ENCODE measurements at places on chromosomes 6 and 20.

GRCh38 chr6:13428583-13429405 is 58.6 kb downstream of the GFOD1 start:
- DNase-seq, result no peak

DNA sequence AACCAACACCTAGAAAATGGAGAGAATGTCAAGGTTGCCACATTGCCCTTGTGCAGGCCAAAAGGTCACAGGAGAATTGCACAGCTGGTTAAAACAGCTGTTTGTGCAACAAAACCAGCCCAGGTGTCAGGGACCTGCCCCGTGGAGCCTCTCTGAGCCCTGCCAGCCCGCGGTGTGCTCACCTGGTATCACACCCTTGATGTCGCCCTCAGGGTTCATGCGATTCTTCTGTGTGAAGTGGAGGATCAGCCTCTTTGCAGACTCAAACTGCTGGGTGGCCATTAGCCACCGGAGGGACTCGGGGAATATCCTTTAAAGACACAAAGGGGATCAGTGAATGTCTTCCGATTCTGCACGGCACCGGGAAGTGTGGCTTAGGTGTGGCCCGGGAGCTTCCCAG is 39.2 kb downstream of the PSMG4 start:
- DNase-seq, result no peak

DNA sequence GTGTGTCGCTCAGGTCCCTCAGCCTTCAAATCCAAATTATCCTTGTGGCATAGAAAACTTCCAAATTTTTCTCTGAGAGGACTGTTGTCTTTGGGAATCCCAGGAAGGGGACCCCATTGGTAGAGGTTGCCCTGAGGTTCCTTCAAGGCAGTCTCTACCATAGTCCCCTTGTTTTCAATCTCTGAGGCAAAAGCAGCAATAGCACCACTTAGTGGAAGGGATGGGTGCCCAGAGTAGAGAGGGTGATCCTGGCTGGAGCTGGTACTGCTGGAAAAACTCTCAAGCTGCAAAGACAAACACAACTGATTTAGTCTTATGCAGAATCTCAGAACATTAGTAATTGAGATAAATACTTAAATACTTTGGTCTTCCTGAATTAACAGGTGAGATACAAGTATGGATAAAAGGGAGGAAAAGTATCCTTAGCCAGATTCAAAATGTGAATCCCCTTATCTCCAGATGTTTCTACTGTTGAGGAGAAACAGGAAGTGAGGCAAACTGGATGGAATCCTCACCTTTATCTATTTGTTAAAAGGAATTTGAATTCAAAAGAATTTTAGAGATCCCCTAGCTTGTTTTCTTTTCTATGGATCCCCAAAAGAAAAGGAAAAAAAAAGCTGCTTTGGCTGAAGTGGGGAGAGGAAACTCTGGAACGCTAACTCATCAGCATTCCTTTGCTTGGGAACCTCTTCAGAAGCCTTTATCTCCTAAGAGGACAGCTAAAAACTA is 13.4 kb downstream of the ZNF318 start:
- no peak for DNase-seq

DNA sequence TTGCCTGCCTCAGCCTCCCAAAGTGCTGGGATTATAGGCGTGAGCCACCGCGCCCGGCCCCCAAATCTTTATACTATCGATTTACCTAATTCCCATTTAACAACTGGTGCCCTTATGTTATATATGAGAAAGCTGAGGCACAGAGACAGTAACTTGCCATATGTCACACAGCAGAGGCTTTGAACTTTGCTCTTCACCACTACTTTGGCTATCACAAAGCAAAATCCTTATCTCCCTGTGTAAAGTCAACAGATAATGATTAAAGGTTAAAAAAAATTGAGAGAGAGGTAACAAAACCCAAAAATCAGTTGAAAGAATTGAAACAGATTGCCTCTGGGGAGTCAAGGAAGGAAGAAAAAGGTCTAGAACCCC is 22.3 kb downstream of the ILRUN start:
- no peak for DNase-seq

- DNase-seq, result no peak
Observed at GRCh38 chr6:126945812-126946360, 172.6 kb upstream of the RSPO3 start.

DNA sequence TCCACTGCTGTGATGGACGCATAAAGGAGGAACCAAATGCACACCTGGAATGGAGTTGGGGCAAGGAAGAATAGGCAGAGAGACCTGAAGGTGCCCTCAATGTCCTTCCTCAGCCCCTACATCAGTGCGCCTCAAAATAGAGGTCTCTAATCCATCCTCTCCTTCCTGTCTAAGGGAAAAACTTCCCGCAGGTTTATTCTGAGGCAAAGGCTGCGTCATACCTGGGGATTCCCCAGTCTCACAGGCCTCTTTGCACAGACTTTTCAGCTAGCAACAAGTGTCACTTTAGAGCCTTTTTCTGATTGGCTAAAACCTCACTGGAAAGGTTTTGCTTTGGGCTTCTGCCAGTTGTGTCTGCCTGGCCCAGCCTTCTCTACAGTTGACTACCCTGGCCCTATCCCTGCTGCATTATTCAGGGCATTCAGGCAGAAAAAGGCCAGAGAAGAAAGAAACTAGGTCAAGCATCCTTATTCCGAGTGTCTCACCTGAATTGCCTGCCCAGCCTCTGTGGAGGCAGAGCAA is 1.8 kb upstream of the HLA-DQB1 start:
- peak; percentile 19 for DNase-seq

DNA sequence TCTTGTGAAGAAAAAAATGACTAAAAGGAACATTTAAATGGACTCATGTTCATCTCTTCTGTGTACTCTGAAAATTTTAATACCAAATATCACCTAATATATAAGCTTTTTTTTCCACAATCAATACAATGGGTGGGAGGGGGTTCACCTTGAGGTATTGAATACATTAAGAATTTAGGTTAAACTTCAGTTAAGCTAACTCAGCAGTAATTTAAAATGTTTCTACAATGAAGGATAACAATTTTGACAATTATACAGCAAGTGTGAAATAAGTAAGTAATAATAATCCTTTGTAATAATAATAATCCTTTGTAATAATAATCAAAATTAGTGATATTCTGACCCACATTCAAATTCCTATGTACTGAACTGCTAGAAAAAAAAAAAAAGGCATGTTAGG is 136.0 kb downstream of the PRKN start:
- no peak for DNase-seq

DNA sequence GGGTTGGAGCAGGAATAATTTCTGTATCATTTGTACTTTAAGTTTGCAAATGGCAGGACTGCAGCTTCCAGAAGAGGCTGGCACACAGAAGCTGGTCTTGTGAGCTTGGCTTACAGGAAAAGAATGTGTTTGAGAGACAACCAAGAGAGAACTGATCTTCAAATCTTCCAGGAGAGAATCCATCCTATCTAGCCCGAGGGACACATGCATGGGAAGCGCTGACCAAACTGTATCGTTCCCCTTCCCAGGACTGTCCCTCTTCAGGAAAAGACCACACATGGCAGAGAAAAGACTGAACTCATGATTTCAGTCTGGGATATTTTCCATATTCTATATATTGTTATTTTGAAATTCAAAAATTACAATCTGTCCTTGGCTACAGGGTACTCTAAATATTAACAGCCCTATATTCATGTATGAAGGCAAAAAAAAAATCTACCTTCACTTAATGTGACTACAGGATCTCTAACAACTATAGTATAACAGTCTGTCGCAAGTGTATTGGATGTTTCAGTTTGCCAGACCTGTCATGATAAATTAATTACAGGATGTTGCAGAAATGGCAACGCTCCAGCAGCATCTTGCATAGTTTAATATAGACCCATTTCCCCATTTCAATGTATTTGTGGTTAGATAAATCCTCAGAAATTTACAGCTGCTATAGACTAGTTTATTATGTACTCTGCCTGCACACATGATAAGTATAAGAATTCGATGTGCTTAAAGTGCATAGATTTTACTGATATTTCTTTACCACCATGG is 99.4 kb downstream of the MYB start:
- DNase-seq, result no peak

DNA sequence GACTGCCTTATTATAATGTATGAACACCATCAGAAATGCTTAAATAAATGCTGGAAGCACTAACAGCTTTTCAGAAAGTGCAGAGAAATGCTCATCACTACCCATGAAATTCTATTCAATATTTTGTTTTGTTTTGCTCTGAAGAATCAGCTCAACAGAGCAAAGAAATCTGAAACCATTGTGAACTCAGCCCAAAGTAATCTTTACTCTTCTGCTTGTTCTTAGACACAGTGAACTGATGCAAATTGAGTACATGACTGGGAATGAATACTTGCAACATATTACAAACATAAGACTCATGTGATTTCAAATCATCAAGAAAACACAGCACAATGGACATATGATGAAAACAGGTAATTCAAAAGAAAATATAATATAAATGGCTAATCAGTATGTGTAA is 404.6 kb upstream of the OPRM1 start:
- DNase-seq, result no peak

GRCh38 chr6:19632230-19632629 is 204.9 kb upstream of the ID4 start:
- DNase-seq, result no peak

- no peak for DNase-seq
Observed at GRCh38 chr6:73041051-73041450, 184.2 kb downstream of the KHDC1L start.

- DNase-seq, result peak; percentile 74
Observed at GRCh38 chr6:34196116-34196832, 40.4 kb upstream of the HMGA1 start.

GRCh38 chr20:1790386-1790785 is 104.8 kb upstream of the SIRPA start:
- DNase-seq, result no peak

DNA sequence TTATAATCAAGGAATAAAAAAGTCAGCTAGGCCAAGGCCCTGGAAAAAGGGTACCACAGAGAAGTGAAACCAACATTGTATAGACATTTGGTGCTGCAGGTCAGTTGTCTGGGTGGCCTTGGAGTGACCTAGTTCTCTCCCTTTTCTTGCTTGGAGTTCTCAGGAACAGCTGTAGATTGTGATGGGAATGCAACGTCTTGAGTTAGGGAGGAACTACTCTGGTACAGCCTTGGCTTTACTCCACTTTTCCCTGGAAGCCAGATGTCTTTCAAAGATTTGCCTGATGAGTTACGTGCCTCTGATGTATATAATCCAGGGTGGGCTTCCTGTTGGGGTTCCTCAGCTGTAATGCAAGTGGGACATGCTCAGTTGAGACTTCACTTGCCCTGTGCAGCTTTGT is 694.7 kb downstream of the HTR1B start:
- DNase-seq, result no peak

DNA sequence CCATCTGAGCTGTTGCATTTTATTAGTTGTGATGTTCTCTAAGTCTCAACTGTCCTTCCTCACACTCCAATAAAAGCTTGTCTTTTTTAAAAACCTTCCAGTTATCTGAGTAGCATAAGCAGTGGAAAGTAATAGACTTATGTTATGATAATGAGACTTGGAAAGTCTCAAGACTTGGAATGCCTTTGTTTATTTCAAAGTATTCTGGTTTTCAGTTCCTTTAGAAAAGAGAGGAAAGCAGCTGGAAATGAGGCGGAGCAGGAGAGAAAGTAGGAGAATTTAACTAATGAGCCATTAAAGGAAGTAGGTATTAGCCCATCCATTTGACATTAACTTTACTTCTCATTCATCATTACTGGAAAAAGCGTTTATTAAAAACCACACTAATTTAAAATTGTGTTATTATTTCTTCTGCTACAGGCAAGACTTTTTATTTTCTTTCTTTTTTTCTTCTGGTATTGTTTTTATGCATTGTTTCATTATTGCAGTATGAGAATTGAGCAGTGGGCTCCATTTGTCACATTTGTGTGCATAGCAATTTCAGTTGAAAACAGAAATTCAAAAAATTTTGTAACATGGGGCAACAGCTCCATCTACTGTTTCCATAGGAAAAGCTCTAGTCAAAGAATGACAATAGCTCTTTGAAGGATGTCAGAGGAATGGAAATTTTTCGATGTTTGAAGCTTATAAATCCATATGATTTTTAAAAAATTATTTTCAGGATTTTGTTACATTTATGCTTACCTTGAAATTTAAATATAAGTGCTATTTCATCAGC is 194.8 kb downstream of the COL9A1 start:
- peak; percentile 40 for DNase-seq

DNA sequence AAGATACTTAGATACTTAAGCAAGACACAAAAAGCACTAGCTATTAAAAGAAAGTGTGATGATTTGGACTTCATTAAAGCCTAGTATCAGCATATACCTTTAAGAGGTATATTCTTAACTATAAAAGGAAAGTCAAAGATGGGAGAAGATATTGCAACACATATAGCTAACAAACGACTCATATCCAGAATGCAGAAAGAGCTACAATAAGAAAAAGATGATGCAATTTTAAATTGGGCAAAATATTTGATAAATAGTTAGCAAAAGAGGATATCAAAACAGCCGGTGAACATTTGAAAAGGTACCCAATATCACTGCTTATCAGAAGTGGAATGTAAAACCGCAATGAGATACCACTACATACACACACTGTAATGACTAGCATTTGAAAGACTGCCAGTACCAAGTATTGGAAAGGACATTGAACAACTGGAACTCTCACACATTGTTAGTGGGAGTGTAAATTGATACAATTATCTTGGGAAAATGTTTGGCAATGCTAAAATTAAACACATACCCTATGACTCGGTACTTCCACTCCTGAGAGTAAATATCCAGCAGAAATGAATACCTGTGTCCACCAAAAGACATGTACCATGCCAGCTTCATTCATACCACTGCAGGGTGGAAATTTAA is 25.7 kb downstream of the MUC22 start:
- no peak for DNase-seq

GRCh38 chr6:69343851-69344250 is 453.0 kb downstream of the LMBRD1 start:
- peak; percentile 34 for DNase-seq

GRCh38 chr6:159602431-159603041 is 90.5 kb downstream of the SOD2 start:
- DNase-seq, result no peak

- no peak for DNase-seq
Observed at GRCh38 chr6:104955927-104956730, 778 bp upstream of the LIN28B start.

DNA sequence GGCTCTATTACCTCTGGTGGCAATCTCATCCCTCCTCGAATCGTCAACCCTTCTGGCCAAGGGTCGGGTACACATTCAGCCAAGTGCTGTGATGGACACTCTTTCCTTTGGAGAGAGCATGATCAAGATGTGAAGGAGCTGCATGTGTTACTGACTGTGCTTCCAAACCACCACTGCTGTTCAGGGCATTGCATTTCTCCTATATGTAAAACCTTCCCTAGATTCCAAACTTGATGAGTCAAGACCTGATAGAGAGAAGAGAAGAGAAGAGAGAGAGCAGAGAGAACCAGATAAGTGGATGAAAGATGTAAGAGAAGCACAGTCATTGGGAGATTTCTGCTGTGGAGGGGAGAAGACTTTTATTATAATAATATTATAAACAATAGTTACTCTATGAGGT is 162.2 kb downstream of the KCNQ5 start:
- DNase-seq, result no peak

Data from putamen (tissue), 1 donor.